Activated CD8-positive, alpha-beta memory T cell treated with anti-CD3 and anti-CD28 coated beads, Interleukin-2, amount 10 ng/mL, durations not matched to agents 7 days and 5 days (primary cell): ENCODE measurements at places on chromosomes 4 and X. TPM values are rescaled to one million over a fixed set of nuclear protein-coding genes. Genes with fewer than 3 reads are reported as not detected.

The ASMT gene
- 1.2 TPM for total RNA-seq

The SPANXD gene
- not detected for total RNA-seq

The FAM9B gene
- total RNA-seq, result not detected

The VSIG4 gene
- total RNA-seq, result not detected

GRCh38 chr4:142850478-142850877, 4.4 kb upstream of the INPP4B start:
- DNase-seq, result no peak
- no peak overlapping the region for H3K27ac ChIP-seq
- peaks cover 55% of the 10 kb centered on the region for H3K27me3 ChIP-seq
- peaks cover 4% of the 10 kb centered on the region for H3K4me1 ChIP-seq
- H3K36me3 ChIP-seq, result no peaks in the 10 kb centered on the region

GRCh38 chr4:106317815-106318214, 1.5 kb downstream of the AIMP1 start:
- H3K36me3 ChIP-seq, result peaks cover 22% of the 10 kb centered on the region
- H3K4me1 ChIP-seq, result peaks cover 29% of the 10 kb centered on the region
- H3K27me3 ChIP-seq, result no peaks in the 10 kb centered on the region
- no peak overlapping the region for H3K27ac ChIP-seq

DNA sequence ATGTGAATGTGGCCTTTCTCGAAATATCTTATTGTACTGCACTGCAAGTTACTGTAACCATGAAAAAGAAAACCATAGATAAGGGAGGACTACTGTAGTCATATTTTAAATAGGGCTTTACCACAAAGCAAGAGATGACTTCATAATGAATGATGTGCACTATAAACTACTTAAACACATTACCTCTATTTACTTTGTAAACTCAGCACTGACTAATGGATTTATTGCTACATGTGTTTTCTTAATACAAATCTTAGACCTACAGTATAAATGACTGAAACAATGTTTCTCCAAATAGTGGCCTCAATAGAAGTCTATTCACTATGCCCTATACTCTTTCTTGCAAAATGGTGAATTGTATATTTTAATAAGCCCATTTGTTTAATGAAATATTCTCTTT, 61.1 kb downstream of the HDX start:
- DNase-seq, result no peak
- no peak overlapping the region for H3K27ac ChIP-seq
- no peak overlapping the region for H3K4me3 ChIP-seq
